ENCODE measurements at places on chromosomes 12 and 14. TPM values are rescaled to one million over a fixed set of nuclear protein-coding genes. Genes with fewer than 3 reads are reported as not detected.

GRCh38 chr12:20985399-20985798 lies 145.6 kb upstream of the SLCO1B1 start:
- DNase-seq: no peak

GRCh38 chr12:2654311-2654710 lies 140.5 kb upstream of the FKBP4 start:
- peak; percentile 81 for DNase-seq

GRCh38 chr12:71870416-71870815 lies 30.9 kb downstream of the TBC1D15 start:
- DNase-seq: no peak

Gene SALL2
- 2.6 TPM for total RNA-seq

GRCh38 chr12:72272091-72272661 lies at the start of gene TRHDE:
TSS of gene TRHDE (plus strand) at chr12:72272370. CDS start at chr12:72272644, 274 bp downstream.
- DNase-seq: peak; percentile 86

DNA sequence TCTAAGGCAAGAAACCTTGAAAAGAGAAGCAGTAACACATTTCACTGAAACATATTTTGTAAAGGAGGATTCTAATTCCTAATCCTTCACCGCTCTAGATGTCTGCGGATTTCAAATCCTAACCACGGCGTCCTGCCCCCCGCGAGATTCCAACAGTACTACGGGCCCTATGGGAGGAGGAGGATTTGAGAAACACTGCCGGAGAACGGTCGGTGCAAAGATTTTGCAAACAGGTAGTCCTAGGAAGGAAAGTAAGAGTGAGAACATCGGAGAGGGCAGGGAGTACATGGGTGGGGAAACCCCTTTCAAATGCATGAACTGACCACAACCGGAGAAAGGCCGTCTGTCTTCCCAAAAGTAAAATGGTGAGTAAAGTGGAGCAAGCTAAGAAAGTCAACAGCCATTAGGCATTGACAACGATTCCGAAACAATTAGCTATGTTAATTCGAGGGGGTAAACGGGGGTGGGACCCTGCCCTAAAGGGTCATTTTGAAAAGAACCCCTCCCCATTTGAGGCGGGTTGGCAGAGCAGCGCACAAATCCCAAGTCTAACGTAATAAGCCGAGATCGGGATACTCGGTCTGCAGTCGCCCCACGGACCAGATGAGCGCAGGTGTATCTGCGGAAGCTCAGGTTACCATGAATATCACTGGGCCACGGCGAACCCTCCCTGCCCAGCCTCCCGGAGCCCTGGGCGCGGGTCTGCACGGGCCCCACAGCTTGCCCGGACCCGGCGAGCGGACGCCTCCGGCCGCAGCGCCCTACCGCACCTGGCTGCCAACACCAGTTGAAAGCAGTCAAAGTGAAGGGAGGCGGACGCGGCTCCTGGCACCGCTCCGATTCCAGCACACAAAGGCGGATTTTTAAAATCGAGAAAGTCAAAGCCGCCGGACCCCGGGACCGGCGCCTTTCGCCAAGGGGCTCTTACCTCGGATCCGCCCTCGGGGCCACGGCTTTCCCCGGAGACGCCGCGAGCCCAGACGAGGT lies 662 bp downstream of the EPS8 start:
- DNase-seq: peak; percentile 91

Gene ADCY4
- total RNA-seq: 59.6 TPM

Gene GALNT16
- total RNA-seq: 14.9 TPM

GRCh38 chr14:31257244-31257553 lies 49.6 kb upstream of the HECTD1 start:
- DNase-seq: no peak

DNA sequence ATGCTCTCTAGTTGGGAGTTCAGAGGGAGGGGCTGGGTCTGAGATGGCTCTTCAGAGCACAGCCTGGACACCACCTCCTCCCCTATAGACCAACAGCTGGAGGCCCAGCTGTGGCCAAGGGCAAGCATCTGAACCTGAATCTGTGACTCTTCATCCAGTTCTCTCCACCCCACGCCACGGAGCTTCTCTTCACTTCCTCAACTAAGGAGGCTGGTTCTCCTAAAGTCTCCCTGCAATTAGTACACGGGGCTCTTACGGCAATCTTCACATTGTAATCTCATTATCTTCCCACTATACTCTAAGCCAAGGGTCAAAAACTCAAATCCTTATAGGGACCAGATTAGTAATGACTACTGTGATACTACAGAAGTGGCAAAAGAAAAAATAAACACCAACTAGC lies 9.8 kb downstream of the NRDE2 start:
- no peak for DNase-seq

Gene ATF7IP
- 59.7 TPM for total RNA-seq

GRCh38 chr14:61326146-61326545 lies 4.8 kb downstream of the PRKCH start:
- no peak for DNase-seq

Gene INHBC
- total RNA-seq: not detected

DNA sequence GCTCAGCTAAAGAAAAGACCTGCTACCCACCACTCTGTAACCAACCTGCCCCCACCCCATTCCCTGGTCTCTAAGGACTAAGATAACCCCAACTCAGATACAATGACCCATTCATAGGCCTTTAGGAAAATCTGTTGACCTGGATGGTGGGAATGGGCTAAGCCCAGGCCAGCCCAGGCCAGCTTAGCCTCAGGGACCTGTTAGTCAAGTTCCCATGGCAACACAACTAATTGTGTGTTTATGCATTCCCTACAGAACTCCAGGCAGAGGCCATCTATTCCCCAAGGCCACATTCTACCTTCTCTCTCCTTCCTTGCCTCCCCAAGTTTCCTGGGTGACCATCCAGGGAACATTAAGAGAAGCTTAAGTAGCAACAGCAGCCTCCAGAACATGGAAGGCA lies 16.1 kb upstream of the KRT8 start:
- DNase-seq: no peak

Gene CBLN3
- total RNA-seq: 5.0 TPM

Gene PRIMA1
- 1.3 TPM for total RNA-seq

- no peak for DNase-seq
Measured at GRCh38 chr14:40630471-40630870, 976.2 kb upstream of the LRFN5 start.

GRCh38 chr14:64681796-64682710 lies 22.2 kb upstream of the PLEKHG3 start:
- DNase-seq: no peak

Gene SLC7A7
- 25.5 TPM for total RNA-seq

DNA sequence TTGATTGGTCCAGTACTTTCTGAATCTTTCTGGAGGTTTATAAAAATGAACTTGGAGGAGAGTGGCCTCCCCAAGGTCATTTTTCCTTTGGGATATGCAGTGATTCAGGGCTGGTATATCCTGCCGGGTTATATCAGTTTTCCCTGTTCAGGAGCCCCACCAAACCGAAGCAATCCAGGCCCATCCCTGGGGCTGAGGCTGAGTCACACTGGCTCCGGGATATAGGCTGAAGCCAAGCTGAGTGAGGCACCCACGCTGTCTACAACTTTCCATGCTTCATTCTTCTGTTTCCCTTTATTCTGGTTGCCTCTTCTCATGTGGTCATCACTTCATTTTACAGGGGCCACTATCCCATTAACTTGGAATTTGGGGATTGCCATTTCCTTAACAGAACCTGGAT lies 3.4 kb downstream of the SSPN start:
- DNase-seq: no peak

Gene GLTP
- 31.4 TPM for total RNA-seq

- no peak for DNase-seq
Measured at GRCh38 chr12:97535582-97535981, 73.0 kb downstream of the RMST start.

DNA sequence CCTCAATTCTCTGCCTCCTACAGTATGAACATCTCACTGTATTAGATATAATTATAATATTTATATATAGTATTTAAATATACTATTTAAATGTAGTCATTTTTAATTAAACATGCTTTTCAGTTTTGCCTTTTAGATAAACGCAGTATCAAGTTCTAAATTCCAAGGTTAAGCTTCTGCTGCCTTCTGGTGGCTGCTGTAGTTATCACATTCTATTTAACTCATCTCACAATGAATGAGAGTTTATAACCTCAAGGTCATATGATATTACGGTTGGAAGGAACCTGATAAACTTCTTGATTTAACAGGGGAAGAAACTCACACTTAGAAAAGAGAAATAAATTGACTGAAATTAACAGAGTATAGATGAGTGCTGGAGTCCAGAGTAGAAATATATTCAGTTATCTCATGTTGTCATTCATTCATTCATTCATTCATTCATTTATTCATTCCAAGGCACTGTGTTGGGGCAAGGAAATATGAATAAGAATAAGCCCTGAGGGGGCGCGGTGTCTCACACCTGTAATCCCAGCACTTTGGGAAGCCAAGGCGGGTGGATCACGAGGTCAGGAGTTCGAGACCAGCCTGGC lies 31.9 kb downstream of the GUCY2C start:
- DNase-seq: no peak

Gene RACGAP1
- 9.4 TPM for total RNA-seq

GRCh38 chr14:27026097-27026496 lies 428.3 kb upstream of the NOVA1 start:
- no peak for DNase-seq

DNA sequence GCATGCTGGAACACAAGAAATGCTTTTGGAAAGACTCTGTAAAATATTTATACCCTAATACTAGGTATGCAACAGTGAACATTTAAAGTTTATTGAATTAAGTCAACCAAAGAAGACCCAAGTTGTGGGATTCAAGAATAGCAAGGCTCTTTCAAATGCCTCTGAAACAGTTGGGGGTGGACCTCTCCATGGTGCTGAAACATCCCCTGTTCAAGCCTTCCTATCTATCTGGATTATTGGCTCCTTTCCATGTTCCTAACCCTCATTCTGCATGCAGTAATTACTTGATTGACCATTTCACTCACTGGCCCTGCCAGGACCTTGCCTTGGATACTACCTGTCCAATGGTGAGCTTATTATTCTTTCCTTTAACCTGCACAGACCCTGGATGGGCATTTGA lies 349.7 kb downstream of the NRXN3 start:
- no peak for DNase-seq

DNA sequence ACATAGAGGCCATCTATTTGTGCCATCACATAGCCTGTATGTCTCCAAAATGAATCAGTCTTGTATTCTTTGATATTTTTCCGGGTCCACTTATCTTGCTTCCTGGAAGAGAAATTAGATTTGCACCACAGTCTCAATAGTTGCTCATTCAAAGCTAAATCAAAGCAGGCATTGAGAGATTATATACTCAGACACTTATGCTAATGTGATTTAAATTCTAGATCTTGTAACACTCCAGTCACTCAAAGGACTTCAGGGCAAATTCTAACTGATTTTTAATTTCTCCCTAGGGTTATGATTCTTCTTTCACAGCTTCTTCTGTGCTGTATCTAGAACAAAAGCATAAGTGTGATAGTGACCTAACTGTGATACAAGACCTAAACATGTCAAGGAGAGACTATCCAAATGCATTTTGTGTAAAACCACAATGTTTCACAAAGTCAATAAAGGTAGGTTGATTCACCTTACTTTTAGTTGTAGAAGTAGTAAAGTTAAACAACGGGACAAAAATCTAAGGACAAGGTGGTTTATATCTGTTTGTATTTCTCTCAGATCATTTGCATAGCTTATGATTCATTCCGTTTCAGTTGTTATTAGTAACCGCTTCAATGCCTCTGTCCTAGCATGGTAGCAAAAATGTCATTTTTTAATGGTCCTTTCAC lies 26.8 kb downstream of the PLBD1 start:
- DNase-seq: no peak

DNA sequence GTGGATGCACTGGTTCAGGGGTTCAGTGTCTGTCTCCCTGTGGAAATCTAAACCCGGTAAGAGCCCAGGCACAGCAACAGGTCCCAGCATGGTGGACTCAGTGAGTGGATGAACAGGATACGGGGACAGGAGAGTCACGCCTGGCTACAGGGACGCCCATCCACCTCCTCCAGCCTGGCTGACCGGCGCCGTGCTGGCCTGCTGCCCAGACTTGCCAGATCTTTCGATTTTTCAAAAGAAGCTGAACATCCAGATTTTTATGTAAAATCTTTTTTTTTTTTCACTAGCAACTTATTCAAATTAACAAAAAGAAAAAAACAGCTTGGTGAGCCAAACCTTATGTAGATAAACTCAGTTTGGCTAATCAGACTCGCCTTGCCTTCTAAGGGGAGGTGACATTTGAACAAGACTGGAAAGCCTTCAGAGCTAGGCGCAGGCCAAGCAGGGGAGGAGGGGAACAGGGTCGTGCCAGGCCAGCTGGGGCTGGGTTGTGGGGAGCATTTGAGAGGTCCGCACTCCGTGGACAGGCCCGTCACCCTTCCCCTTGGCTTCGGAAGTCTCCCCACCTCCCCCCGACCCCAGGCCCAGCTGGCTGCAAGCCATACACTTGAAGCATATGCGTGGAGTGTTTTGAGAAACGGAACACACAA lies 87.8 kb upstream of the NCOR2 start:
- no peak for DNase-seq

Gene NOVA1
- total RNA-seq: 11.7 TPM

- DNase-seq: no peak
Measured at GRCh38 chr12:28776913-28777422, 372.1 kb upstream of the FAR2 start.

Gene PYGL
- 174 TPM for total RNA-seq

- no peak for DNase-seq
Measured at GRCh38 chr14:35146711-35147149, 24.4 kb downstream of the PRORP start.

Gene CLEC4E
- 11.3 TPM for total RNA-seq

DNA sequence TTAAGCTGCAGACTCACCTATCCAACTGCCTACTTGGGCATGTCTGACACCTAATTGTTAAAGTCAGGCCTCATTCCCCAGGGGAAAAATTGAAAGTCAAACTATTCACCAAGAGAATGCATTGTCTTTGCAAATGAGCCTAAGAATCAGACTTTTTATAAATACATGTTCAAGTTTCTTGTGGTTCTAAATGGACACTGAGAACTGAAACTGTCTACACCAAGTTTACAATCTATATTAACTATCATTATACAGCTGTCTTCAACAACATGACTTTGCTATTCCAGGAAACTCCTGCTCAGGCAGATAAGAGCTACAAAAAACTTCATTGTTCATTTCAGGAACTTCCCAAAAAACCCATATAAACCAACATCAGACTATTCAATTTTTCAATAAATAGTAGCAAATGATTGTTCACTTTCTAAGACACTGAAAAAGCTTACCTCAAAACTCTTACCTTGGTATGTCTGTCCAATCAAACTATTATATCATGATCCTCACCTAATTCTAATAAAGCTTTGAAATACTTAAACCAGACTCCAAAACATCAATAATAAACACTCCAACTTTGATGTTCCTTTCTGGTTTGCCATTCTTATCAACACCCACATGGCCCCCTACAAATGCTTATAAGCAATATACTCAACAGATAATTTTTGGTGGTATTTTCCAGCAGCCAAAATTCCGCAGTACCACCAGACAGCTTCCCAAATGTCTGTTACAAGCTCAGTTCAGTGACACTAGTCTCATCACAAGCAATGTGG lies 24.2 kb downstream of the CDK17 start:
- DNase-seq: no peak

All from mesenteric fat pad (tissue), 1 donor.